ENCODE measurements at places on chromosomes 5 and 9.

- no peak for DNase-seq
Measured at GRCh38 chr9:134138292-134138691, 2.4 kb downstream of the WDR5 start.

GRCh38 chr5:89560696-89561095 lies 677.7 kb upstream of the MEF2C start:
- DNase-seq, result no peak

DNA sequence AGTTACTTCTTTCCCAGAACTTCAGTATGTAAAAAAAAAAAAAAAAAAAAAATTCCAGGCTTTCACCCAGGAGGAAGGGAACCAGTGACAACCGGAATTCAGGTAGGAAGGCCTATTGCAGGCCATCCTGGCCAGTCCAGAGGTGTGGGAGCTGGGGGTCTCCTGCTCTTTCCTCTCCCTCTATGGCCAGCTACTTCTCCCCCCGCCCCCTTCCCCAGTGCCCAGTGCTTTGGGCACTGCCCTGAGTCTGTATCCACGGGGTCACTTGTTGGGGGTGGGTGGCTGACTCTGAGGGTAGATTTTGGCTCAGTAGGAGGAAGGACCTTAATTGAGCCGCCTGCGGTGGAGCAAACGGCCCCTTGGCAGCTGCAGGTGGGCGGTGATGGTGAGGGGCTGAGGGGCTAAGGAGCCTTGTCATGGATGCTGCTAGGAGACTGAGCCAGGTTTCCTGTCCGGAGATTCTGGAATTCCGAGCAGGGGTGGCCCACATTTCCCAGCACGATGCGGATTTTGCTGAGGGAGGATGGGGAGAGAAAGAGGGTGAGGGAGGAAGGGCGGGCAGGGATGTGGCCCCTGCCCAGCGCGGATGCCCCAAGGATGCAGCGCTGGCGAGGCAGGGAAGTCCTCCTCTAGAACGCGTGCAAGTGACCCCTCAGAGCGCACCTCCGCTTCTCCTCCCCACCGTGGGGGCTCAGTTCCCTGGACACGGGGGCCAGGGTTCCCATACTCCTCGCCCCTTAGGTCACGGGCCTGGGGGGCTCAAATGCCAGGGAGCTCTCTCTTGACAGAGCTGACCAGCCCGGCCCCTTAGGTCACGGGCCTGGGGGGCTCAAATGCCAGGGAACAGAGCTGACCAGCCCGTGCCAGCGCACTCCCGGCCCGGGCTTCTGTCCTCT lies 1.2 kb upstream of the PHF2 start:
- DNase-seq, result peak; percentile 25

DNA sequence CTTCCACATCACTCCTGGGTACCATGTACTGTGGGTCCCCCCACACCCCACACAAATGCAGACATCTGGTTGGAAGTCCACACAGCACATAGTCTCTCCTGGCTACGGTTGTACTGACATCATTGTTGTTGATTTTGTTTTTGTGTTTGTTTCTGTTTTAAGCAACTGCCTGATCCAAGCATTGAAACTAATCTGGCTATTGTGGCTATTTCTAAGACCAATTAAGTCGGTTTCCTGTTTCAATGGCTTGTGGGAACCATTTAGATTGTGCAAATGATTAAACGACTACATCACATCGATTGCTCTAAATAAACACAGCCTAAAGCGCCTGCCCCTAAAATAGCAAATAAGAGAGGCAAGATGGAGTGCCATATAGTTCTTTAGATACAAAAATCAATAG lies 226.8 kb upstream of the IRX4 start:
- DNase-seq, result no peak

DNA sequence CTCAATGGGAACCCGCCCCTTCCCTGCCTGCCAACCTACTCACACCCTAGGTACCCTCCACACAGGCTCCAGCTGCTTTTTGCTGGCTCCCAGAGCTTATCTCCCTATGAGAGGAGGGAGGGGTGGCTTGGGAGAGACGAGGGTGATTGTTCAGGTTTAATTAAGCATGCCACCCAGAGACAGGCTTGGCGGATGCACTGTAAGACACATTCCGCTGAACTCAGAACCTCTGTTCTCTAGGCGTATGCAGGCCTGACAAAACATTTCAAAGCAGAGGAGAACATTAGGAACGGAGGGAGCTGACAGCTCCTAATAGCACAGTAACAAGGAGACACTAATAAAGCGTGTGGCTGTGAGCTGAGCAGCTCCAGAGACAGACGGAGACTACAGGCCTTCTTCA lies 80.1 kb downstream of the TRIM32 start:
- no peak for DNase-seq

DNA sequence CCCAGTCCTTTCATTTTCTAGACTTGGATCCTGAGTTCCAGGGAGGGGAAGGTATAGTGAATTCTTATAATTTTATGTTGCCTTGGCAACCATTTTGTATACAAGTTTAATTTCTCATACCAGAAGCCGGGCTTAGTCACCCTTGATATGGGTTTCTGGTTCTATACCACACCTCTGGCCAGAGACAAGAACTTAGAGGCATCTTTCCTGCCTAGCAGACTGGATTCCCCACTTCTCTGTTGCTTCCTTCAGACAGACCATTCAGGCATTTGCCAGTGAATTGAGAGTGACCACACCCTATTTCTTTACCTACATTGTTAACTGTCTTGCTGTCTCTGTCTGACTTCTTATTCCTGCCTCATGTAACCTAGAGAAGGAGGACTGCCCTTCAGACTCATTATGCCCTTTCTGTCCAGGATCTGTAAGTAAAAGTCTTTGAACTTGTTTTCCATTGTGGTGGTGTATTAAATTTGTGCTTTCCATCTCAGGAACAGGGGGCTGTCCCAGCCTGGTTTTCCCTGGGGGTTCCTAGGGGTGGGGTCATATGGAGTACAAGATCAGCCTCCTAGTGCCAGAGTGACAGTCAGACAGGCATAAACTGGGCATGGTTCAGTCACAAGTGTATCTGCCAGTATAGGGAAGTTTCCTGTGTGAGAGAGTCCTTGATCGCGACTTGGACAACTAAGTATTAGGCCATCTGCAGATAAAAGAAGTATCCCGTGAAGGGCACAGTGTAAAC lies 27.4 kb downstream of the TNFSF8 start:
- DNase-seq, result peak; percentile 32

DNA sequence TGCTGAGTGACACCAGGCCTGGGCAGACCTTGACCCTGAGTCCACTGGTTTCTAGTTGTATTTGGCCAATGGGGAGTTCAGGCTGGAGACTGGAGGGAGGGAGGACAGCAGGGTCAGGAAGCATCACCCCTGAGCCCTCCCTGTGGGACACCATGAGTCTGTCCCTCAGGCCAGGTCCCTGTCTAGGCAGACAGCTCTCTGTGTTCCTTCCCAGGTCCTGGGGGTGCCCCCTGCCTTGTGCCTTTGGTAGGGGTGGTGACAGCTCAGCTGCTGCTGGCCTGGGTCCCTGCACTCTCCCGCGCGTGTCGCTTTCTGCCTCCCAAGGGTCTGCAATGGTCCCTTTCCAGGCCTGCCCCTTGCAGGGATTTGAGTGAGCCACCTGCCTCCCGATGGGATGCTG lies 125.5 kb downstream of the OLFM1 start:
- no peak for DNase-seq

- no peak for DNase-seq
Measured at GRCh38 chr5:60195551-60195950, 302.0 kb upstream of the PDE4D start.

DNA sequence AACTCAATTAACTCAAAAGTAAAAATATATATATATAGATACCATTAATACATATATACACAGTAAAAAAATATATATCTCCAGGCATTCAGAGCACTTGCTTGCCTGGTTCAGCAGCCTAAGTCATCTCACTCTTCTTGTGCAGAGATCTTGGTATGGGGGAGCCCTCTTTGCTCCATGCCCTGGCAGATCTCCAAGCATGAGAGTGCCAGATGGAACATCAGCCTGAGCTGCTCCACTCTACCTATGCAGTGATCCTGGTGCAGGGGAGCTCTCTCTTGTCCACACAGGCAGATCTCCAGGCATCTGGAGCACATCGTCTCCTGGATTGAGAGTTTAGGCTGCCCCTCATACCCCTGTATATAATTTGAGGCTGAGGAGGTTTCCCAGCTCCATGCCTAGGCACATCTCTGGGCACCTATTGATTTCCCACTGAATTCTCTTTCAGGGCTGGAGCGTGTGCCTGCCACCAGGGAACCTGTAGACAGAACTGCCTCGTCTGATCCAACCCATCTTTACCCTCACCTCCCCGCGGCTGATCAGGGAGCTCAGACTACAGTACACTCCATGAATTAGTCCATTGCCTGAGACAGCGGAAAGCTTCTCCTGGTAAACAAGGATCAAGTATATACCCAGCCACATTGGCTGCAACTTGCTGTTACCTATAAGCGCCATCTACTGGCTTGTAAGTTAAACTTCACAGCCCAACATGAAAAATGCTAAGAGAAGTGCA lies 342.4 kb upstream of the GRIA1 start:
- peak; percentile 6 for DNase-seq

GRCh38 chr5:122805481-122805880 lies 30.6 kb downstream of the SNX2 start:
- no peak for DNase-seq

DNA sequence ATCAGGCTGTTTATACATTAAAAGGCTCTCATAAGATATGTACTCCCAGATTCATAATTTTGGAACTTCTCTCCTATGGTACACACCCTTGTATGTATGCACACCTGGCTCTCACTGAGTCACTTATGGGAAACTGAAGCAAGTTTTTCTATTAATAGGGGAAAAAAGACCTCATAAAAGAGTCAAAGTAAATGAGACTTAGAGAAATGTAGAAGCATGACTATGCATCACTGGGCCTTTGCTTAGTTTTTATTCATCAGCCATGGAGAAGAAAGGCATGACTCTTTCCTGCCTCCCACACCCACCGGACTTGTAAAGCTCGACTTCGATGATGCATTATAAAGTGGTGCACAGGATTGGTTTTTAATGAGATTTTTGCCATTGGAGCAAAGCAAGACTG lies 28.2 kb downstream of the MTAP start:
- DNase-seq, result no peak

- DNase-seq, result no peak
Measured at GRCh38 chr9:37617832-37618231, 25.4 kb upstream of the TOMM5 start.

All from large intestine (tissue), 12 donors.